ENCODE measurements at places on chromosomes 2 and 18.
A peak's percentile ranks its signal among the peaks of the same experiment; 100 is the strongest.

DNA sequence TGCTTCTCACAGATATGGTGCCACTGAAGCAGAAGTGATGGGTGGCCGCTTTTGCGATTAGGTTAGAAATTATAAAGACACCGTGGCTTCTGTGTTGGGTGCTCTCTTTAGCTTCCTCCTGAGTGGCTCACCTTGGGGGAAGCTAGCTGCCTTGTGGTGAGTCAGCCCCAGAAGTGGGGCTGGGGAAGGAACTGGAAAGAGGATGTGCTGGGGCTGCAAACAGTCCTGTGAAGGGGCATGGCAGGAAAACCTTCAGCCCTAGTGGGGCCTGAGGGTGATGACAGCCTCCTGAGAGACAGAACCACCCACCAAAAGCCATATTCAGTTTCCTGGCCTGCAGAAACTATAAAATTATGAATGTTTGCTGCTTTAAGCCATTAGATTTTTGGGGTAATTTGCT lies 8.9 kb upstream of the ASB18 start:
- no peak for DNase-seq

- DNase-seq: peak; percentile 92
Observed at GRCh38 chr2:182980115-182980514, 58.1 kb downstream of the NCKAP1 start.

DNA sequence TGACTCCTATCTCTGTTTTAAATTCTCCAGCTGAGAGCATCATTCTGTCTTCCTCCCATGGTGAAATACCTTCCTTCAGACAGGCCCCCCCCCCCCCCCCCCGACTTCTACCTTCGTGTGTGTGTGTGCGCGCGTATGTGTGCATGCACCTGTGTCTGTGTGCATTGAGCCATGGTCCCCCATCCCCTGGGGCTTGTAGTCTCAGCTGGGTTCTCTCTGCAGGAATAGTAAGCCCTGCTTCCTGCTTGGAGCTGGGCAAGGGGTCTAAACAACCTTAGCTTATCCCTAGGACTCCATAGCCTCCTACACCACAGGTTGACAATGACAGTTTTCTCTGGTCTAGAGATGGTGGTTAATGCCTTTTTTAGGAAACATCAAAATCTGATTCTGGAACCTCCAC lies 427.5 kb upstream of the KLHL29 start:
- no peak for DNase-seq

DNA sequence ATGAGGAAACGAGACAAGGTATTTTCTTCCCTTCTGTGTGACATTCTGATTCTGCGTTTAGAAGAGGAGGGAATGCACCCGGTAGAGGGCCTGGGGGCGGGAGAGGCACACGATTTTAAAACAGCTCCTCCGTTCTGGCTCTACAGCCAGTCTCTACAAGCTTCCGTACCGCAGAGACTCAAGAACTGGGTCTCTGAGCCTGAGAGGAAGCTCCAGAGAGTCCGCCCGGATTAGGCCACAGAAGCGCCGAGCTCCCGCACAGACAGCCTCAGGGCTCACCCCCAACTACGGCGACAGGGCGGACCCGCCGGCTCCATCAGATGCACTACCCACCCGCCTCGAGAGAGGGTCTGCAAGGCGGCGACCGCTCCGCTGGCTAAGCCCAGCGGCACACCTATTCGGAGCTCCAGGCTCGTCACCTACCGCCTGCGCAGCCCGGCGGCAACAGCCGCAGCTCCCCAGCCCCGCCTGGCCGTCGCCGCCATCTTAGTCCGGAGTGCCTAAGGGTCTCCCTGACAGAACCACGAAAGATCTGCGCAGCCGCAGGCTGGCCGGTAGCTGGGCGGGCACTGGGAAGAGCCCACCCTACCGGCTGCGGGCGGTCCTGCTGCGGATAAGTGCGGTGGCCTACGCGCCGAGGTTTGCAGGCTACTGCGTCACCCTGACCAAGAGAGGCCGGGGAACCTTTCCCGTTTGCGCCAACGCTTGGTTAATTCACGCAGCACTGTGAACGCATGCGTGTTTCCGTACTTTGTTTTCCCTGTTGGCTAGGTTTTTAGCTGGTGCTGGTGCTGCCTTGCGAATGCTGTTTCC lies at the start of gene NFU1:
Gene NFU1, minus strand, starts transcription at position 498 of the 813 bp plus-strand sequence. Its CDS starts 13 bp downstream, at position 485.
- peak; percentile 70 for DNase-seq

DNA sequence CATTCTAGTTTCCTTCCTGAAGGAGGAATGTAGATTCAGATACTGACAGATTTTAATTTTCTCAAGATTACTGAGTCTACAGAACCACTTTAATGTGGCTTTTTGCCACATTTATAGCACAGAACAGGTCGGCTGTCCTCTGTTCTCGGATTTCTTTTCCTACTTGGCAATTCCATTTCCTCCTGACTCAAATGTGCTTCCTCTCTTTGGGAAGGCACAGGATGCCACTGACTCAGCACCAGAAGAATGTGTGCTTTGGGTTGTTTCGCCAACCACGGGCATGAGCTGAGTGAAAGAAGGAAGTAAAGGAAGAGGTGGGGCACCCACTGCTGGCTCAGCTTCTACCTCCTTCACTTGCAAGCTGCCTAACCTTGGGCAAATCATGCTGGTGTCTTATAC lies 970.6 kb upstream of the ACVR2A start:
- DNase-seq: no peak

DNA sequence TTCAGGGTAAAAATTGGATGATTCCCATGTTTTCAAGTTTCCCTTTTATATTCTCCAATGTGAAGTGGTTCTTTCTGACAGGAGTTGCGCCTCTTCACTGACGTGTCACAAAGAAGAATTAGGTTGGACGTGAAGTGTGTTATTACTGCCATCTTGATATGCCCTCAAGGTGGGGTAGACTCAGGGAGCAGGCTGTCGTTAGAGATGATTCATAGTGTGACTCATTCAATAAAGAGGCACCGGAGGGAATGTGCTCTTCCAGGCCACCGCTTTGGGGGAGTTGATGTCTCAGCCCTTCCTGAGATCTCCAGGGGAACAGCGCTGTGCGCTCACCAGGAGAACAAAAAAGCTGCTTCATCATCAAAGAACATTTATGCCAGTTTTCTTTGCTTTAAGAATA lies 3.6 kb upstream of the DGKD start:
- DNase-seq: no peak

DNA sequence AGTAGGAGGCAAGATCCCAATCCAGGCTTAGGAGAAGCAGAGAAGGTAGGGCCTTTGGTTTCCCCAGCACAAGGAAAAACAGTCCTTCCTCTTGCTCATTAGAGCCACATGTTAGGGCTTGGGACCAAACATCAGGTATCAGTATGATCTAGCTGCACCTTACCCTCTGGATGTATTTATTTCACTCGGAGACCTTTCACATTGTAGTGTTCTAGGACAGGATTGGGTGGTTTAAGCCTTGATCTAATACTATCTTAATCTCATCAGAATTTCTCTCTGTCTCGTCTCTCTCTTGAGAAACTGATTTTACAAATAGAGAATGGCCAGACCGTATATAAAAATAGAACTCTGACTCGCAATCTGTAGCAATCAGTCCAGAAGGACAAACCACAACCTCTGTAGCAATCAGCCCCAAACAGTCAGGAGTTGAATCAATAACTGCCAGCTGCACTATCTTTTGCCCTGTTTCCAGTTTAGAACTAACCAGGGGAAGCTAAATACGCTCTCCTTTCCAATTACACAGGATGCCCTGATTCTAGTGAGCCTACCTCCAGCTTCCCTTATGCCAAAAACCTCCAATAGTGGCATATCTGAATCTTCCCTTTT lies 207.1 kb downstream of the TDRD15 start:
- no peak for DNase-seq

- no peak for DNase-seq
Observed at GRCh38 chr2:27866237-27866636, 23.9 kb downstream of the RBKS start.

- peak; percentile 98 for DNase-seq
Observed at GRCh38 chr2:208142240-208142924, 3.6 kb downstream of the CRYGB start.

DNA sequence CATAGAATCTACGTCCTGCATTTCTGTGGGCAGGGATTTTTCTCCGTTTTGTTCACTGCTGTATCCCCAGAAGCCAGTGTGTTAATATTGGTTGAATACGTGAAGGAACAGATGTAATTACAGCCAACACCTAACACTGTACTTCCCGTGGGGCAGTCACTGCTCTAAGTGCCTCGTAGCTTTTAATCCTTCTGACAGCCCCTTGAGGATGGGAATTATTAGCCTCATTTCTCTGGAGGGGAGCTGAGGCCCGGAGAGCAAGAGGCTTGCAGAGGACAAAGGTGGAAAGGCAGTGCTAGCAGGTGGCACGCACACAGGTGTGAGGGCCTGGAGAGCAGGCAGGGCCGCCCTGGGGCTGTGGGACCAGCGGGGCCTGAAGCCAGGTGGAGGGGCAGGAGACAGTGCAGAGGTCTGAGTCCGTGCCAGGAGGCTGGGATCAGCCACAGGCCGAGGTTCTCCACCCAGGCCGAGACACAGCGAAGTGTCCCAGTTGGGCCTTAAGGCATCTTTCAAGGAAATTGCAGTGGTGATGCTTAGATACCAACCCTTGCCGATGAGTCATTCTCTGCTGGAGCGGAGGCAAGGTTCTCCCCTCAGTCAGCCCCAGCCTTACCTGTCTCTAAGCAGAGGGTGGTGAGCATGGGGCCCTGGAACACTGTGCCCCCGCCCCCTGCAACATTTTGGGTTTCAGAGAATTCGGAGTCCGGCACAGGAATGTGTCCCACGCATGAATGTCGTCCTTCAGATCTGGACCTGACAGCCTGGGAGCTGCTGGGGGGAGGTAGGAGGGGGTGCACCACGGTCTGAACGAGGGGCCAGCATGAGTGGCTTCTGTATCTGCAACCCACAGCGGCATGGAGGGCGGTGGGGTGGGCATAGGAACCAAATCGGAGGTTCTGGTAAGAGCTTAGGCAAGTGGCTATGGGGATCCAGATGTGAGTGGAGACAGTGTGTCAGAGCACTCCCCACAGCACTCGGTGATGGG lies 122.6 kb downstream of the GBX2 start:
- no peak for DNase-seq

DNA sequence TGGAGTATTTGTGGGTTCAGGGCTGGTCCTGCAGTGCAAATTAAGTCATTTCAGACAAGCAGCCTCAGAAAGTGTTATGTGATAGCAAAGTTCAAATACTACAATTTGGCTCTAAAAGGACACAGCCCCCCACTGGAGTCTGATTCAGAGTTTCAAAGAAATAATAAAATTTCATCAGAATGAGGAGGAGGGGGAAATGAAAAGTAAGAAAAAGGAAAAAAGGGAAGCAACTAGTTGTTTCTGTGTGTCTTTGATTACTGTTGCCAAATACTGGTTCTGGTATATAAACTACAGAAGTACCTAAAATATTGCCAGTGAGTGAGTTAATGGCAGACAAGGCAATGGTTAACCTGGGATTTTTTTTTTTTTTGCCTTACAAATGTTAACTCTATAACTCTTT lies 773.9 kb downstream of the BCL11A start:
- DNase-seq: no peak

GRCh38 chr2:72278046-72278445 lies 130.4 kb upstream of the CYP26B1 start:
- no peak for DNase-seq

DNA sequence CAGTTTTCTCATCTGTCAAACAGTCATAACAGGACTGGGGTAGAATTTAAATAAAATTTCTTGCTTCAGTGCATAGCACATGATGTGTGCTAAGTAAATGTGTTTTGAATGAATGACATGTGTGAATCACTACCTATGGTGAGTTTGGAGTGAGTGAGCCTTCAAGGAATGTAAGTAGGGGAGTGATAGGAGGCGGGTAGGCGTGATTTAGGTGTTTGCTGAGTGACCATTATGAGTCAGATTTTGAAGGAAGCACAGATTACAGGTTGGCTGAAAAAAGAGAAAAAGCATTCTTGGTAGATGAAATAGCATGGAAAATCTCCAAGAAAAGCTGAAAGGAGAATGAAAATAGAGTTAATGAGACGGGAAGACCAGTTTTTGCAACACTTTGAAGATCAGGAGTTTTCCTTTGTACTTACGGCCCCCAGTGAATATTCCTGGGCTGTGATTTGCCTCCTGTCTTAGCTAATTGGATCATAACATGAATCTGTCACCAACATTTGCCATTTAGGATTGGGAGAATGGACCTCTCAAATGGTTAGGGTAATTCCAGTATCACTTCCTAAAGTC lies 136.9 kb upstream of the GATA6 start:
- no peak for DNase-seq

DNA sequence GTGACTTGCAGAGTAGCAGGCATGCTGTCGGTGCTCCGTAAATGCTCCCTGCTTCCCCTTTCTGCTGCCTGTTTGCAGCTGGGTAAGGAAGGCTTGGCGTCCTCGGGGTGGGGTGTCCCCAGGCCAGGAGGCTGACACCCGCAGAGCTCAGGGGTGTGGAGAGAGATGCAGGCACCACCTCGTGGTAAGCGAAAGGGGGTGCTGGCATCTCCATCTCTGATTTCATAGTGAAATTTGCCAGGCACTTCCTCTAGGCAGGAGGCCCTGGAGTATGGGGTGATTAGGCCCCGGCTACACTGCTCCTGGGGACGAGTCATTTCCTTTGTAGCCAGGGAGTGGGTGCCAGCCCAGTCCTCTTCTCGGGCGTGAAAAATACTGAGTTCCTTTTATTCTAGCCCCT lies 160.4 kb downstream of the KLHL29 start:
- DNase-seq: no peak

GRCh38 chr2:60608679-60609078 lies 55.2 kb upstream of the BCL11A start:
- no peak for DNase-seq

GRCh38 chr2:43010438-43011157 lies 215.8 kb downstream of the ZFP36L2 start:
- no peak for DNase-seq

- peak; percentile 100 for DNase-seq
Observed at GRCh38 chr18:2070631-2071030, 500.7 kb downstream of the METTL4 start.

DNA sequence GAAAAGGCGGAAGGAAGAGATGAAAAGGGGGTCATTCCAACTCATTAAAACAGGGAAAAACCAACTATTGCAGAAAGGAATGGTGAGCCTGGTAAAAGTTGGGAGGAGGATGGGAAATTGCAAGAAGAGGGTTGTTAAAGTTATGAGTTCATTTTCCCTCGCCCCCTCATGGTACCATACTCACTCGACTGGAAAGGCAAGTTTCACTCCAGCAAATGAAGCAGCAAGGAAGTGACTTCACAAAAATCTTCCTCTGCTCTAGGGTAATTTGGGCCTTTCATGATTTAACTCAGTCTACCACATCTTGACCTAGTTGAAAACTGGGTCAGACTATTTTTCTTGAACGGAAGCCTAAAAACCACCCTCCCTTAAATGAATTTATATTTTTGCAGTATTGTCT lies 22.8 kb upstream of the DAW1 start:
- no peak for DNase-seq

DNA sequence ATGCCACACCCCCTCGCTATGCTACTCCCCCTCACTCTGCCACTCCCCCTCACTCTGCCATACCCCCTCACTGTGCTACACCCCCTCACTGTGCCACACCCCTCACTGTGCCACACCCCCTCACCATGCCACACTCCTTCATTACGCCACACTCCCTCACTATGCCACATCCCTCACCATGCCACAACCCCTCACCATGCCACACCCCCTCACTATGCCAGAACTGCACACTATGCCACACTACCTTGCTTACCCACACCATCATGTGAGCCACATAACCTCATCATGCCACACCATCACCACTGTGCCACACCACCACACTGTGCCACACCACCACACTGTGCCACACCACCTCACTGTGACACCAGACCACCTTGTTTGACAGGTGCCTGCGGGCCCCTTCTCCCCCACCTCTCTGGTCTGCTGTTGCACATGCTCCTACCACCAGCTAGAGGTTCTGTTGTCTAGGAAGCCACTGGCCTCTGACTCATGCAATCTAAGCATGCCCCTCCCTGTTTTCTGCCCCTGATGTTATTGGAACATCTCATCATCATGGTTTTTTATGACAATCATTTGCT lies 22.0 kb downstream of the MARCHF4 start:
- DNase-seq: no peak

GRCh38 chr2:177550264-177551200 lies 158.0 kb downstream of the AGPS start:
- no peak for DNase-seq

Data from NCI-H748 treated with DMSO at 0.1 percent for 48 hours (cell line).